SW 1271 (cell line): ENCODE measurements at places on chromosomes 3 and 15.

GRCh38 chr15:92231461-92231860 is 162.2 kb upstream of the ST8SIA2 start:
- no peak for DNase-seq

GRCh38 chr3:133983576-133984560 is 45.9 kb downstream of the SLCO2A1 start:
- DNase-seq: no peak

DNA sequence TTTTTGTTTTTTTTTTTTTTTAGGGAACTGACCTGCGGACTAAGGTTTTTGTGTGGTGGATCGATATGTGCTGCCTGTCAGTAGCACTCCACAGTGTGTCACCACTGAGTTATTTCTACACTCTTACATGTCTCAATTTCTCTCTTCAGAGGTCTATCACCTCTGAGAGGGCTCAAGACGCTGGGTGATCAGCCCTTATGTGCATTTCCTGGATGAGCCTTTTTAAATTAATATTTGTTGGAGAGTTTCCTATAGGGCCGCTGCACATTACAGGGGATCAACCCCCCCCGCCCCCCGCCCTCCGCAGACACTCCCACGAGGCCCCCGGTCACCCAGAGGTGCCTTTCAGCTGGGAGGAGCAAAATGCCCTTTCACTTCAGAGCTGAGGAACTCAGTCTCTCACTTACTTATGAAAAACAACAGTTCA is 34.5 kb upstream of the AP4E1 start:
- no peak for DNase-seq

GRCh38 chr15:58980351-58980939 is 7.0 kb upstream of the RNF111 start:
- no peak for DNase-seq

- no peak for DNase-seq
These were observed 535.6 kb downstream of the NLGN1 start for GRCh38 chr3:173933113-173933512.

GRCh38 chr3:149501524-149501923 is 27.0 kb downstream of the TM4SF4 start:
- DNase-seq: no peak

GRCh38 chr3:172511783-172512762 is 11.2 kb downstream of the TNFSF10 start:
- no peak for DNase-seq
